ENCODE measurements at places on chromosomes 7 and 10.

DNA sequence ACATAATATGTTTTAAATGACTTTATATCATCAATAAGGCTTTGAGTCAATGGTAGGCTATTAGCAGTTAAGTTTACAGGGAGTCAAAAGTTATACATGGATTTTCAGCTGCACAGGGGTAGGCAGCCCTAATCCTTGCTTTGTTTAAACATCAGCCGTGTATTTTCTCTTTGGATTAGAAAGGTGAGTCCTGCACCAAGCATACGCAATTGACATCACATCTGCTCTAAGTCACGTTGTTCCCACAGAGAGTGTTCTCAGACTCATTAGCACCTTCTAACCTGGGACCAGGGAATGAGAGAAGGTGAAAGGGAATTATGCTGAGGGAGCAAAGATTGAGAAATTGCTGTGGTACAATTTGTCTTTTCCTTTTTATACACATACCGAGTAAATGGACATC lies 148.6 kb upstream of the ZNF804B start:
- DNase-seq = no peak

- DNase-seq = no peak
Observed at GRCh38 chr10:30550967-30551815, 78.4 kb downstream of the LYZL2 start.

DNA sequence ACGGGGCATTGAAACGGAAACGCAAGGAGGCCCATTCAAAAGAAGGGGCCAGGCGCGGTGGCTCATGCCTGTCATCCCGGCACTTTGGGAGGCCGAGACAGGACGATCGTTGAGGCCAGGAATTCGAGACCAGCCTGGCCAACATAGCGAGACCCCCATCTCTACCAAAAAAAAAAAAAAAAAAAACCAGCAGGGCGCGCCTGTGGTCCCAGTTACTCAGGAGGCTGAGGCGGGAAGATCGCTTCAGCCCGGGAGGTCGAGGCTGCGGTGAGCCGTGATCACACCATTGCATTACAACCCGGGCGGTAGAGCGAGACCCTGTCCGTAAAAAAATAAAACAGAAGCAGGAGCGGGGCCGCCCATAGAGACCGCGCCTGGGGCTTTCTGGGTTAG lies 396 bp downstream of the PSMG3 start:
- no peak for DNase-seq

GRCh38 chr10:74967911-74968666 lies 141.7 kb downstream of the KAT6B start:
- no peak for DNase-seq

GRCh38 chr7:80135309-80136104 lies 876 bp downstream of the GNAI1 start:
- DNase-seq = peak; percentile 39

DNA sequence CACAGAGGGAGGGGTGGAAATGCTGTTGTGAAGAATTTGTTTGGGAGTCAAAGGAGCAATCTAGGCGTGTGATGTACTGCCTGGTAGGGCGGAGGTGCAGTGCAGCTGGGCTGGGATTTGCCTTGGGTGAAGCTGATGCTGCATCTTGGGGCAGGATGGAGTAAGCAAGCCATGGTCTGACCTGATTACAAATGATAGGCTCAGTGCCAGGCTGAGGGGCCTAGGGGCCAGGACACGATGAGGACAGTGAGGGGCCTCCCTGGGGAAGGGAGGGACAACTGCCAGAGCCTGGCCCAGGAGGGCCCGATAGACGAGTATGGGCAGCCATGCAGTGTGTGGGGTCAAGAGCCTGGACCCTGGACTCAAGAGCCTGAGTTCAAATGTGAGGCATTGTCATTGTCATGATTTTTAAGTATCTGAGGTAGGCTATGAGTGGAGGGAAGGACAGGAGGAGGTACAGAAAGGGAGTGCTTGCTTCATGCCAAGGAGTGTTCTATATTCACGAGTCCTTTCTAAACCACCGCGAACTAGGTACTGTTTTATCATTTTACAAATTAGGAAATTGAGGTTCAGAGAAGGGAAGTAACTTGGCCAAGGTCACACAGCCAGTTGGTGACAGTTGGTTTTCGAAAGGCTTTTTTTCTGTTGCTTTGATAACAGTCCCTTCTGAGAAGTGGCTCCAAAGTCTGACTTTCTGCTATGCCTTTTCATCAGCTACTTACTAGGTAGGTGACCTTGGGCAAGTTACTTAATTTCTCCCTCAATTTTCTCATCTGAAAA lies 29.7 kb downstream of the HIF1AN start:
- DNase-seq = no peak

- DNase-seq = no peak
Observed at GRCh38 chr10:92692697-92693533, 3.2 kb downstream of the HHEX start.

DNA sequence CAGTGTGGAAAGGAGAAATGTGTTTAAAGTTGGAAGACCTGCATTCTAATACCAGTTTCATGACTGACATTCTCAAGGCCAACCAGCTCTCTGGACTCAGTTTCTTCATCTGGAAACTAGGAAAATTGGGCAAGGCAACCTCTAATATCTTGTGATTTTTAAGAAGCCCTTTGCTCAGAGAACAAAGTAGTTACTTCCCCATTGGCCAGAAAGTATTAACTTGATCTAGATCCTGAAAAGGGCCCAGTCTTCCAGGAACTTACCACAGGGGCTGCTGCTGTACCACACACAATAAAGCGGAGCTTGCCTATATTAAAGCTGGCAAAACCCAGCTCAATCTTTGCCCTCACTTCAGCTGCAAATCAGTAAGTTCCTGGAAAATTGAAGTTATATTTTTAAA lies 155.6 kb upstream of the ADO start:
- no peak for DNase-seq

DNA sequence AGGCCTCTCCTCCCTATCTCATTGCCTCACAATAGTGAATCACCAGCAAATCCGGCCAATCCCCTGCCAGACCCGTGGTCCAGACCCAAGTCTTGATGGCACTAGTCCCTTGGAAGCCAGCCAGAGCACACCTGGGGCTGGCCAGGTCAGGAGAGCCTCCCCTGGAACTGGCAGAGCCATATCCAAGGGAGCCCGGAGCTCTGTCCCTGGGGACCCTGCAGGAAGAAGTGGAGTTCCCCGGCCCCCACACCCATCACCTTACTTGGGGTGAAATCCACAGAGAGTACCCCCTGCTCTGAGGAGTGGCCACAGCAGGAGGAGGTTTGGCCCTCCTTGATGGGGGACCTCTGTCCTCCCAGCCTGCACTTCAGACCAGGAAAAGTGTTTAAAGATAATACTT lies 122.5 kb downstream of the HECW1 start:
- no peak for DNase-seq

GRCh38 chr10:55800602-55801352 lies 560.3 kb downstream of the ZWINT start:
- DNase-seq = no peak

GRCh38 chr10:86363833-86364490 lies 2.6 kb downstream of the GRID1 start:
- peak; percentile 21 for DNase-seq

GRCh38 chr10:114519756-114520293 lies 115.5 kb upstream of the AFAP1L2 start:
- DNase-seq = no peak

DNA sequence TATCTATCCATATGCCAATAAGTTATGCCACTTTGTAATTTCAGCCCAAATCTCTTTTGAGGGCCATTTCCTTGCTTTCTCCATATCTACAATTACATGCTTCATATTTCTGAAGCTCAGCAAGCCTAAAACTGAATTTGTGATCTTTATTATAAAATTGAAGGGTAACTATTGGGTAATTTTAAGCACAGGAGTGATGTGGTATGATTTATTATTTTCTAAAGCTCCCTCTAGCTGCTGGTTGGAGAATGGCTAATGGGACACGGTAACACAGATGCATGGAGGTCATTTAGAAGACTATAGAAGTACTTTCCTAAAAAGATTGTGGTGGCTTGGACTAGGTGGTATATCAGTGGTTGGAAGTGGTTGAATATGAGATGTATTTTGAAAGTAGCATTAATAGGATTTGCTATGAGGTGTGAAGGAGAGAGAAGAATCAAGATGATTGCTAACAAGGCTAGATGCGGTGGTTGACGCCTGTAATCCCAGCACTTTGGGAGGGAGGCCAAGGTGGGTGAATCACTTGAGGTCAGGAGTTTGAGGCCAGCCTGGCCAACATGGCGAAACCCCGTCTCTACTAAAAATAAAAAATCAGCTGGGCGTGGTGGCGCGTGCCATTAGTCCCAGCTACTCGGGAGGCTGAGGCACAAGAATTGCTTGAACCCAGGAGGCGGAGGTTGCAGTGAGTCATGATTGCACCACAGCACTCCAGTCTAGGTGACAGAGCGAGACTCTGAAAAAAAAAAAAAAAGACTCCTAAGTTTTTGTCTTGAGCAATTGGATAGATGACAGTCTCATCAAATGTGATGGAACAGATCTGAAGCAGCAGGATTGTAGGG lies 13.9 kb downstream of the KLHDC10 start:
- no peak for DNase-seq

DNA sequence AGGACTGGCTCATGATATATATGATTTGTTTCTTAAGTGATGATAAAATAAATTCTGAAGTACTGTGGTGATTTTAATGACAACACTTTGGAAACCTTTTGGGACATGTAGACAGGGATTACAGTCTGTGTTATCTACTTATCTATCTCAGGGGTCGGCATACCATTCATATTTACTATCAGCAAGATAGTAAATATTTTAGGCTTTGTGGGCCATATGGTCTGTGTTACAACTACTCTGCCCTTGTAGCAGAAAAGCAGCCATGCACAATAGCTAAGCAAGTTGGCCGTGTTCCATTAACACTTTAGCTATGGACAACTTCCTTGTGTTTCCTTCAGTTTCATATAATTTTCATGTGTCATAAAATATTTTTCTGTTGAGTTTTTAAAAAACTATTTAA lies 97.8 kb upstream of the PRPS1L1 start:
- DNase-seq = no peak

DNA sequence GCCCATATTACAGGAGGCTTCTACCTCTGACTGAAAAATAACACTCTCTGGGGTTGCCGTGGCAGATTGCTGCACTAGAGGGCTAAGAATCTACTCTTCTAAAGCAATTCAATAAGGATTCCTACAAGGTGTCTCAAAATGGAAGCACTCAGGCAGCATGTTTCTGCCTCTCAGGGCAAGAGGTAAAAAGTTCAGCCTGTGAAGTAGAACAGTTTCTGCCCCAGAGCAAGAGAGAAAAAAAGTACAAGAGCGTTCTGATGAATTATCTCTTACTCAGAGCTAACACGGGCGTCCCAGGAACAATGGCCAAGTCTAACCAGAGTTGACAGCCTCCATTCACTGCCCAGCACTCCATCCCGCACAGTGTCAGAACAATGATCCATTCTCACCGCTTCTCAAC lies 71.3 kb upstream of the TES start:
- DNase-seq = no peak

DNA sequence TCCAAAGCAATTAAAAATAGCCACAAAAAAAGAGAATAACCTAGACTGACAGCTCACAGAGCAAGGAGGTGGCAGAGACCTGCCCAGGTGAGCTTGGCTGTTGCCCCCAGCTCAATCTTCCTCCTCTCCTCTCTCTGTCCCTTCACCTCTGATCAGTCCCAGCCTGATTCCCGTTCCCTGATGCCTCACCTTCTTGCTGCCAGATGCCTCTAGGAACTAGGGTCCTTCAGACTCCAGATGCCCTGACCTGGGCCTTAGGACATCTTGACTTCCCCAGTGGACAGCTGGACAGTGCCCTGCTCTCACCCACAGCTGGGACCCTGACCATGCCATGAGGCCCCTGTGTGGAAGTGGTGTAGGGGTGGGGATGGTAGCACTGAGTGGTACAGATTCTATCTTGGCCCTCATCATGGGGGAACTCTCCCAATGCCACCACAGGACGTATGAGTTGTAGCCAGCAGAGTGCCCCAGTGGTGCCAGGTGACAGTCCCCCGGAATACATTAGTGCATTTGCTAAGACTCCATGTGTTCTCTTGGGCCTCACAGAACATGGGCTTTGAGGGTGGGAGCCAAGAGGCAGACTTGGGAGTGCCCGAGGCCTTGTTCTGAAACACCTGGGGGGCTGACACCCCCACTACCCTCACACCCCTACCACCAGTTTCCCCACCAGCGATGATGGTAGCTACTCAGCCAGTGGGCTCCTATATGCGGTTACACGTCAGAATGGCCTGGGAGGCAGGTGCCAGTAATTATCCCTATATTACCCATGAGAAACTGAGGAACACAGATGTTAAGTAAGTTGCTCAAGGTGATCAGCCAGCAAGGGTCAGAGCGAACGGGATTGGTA lies 2.0 kb downstream of the DEPP1 start:
- peak; percentile 40 for DNase-seq

DNA sequence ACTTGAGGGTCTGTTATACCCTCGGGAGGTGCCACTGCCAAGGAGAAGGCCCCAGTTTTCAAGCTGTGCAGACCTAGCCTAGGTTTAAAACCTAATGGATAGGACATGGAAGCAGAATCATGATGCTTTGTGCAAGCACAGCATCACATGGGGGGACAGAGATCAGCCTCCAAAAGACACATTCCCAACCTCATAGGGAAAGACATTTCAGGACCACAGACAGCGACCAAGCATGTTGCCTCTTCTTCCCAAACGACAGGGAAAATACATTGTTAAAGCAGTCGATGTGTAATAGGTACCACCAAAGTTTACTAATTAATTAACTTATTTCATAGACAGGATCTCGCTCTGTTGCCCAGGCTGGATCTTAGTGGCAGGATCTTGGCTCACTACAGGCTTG lies 573.9 kb downstream of the TCERG1L start:
- no peak for DNase-seq

- no peak for DNase-seq
Observed at GRCh38 chr10:50419091-50419490, 167.8 kb upstream of the ASAH2 start.

DNA sequence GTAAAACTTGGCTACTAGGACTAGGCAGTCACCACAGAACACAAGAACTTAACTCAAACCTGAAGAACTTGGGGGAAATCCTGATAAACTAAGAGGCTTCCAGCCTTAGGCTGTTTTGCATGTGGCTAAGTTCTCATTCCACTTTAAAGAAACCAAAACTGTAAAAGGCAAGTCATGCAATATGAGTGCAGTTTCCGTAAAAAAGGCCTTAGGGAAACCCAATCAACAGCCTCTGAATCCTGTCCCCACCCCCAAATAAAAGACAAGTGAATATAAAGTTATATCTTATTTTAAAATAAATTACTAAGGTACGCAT lies 95.1 kb downstream of the USP6NL start:
- no peak for DNase-seq

DNA sequence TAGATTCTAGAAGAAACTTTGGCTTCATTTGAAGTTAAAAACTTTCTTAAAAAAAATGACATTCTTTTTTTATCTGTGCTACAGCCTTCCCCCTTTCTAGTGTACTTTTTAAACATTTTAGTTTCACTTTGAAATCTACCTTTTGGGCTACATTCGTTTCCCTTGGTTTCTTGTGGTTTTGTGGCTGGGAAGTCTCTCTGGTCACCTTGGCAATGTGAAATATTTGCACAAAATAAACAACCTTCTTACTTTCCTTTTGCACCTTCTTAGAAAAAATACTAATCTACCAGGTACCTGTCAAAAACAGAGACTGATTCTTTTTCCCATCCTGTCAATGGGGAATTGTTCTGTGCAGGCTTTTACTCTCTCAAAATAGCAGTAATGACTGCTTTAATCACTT lies 350.2 kb downstream of the GATA3 start:
- no peak for DNase-seq

- DNase-seq = no peak
Observed at GRCh38 chr10:103284170-103284569, 7.2 kb downstream of the INA start.

- DNase-seq = no peak
Observed at GRCh38 chr7:148079206-148080080, 511.1 kb upstream of the C7orf33 start.

- DNase-seq = no peak
Observed at GRCh38 chr7:156021471-156021870, 209.2 kb upstream of the SHH start.

All from ovary (tissue), 10 donors.